Stimulated activated CD8-positive, alpha-beta memory T cell treated with anti-CD3 and anti-CD28 coated beads, Interleukin-15, amount 100 ng/mL, for 1 hour (primary cell): ENCODE measurements at places on chromosomes 4 and X.

GRCh38 chrX:67612231-67612630 is 68.4 kb downstream of the AR start:
- no peak for DNase-seq

DNA sequence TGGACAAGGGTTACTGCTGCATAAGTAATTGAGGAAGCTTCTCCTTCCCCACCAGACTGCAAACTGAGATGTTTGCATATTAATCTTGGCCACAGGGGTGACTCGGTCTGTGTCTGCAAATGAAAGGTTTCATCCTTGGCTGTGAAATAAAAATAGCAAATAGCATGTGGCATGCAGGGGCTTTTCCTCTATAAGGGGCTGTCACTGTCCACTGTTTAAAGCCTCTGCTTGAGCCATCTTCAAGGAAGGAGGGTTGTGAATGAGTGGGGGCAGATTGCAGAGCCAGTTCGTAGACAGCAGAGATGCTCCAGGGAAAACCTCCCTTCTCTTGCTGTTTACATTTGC is 33.3 kb downstream of the TMSB4X start:
- no peak for DNase-seq

GRCh38 chr4:150090836-150091235 is 12.6 kb downstream of the DCLK2 start:
- no peak for DNase-seq

DNA sequence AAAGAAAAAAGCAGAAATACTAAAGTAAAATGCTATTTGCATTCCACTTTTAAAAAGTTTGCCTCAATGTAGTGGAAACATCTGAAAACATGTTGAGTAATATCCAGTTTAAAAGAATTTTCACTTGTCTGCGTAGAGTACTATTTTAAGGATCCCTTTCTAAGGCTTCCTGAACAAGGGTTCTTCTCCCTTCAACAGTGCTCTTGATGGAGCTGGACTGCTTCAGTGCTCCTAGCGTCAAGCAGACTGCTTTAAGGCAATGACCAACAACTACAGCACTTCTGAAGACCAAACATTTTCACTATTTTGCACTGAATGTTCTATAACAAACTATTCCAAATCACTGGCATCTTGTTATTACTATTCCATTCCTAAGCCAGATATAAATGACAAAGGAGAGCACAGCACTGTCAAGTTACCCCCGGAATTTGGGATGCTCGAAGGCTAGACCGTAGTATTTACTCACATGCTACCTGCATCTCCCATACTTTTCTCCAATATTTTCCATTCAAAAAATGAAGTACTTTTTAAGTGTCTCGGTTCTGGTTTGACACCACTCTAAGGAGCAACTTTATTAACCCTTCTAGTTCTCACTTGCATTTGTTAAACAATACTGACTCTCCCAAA is 36.1 kb downstream of the TMEM165 start:
- DNase-seq: no peak

GRCh38 chr4:25903900-25904747 is 9.9 kb upstream of the SMIM20 start:
- DNase-seq: no peak
